ENCODE measurements at places on chromosomes 6 and 20.

DNA sequence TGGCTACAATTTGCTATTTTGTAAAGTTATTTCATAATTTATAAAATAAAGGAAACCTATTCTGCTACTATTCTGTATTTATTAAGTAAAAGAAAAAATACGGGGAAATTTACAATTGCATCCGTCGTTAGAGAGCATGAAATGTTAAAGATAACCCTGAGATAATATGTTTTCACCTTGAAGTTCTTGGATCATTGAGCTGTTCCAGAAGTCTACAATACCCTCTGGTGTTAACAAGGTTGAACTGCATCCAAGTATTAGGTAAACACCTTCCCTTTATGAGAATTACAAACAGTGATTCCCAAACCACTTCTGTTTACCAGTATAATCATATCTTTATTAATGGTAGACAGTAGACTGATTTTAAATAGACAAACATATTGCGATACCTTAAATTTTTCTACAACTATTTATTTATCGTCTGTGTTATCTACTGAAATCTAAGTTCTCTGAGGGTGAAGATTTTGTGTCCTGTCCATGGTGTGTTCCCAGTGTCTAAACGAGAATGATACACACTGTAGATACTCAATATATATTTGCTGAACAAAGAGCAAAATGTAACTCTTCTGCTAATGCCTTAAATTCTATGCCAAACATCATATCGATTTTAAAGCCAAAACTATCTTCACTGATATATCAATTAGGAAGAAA, 28.2 kb downstream of the TBC1D32 start:
- DNase-seq, result no peak

DNA sequence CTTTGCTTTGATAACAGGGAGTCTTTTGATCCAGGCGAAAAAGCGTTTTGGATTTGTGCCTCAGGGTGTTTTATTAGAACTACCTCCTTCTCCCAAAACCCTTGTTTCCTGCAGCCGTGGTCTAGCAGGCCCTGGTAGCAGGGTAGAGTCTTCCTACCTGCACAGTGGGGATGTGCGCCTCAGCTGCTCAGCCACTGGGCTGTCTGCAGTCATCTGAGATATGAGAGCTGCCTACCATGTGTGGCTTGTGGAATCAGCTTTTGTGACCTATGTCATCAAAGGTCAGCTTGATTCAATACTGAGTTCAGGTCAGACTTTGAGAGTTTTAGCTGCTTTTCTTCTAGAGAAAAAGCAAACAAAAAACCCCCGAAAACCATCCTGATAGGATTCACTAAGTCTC, 279.5 kb downstream of the CLIC5 start:
- no peak for DNase-seq

DNA sequence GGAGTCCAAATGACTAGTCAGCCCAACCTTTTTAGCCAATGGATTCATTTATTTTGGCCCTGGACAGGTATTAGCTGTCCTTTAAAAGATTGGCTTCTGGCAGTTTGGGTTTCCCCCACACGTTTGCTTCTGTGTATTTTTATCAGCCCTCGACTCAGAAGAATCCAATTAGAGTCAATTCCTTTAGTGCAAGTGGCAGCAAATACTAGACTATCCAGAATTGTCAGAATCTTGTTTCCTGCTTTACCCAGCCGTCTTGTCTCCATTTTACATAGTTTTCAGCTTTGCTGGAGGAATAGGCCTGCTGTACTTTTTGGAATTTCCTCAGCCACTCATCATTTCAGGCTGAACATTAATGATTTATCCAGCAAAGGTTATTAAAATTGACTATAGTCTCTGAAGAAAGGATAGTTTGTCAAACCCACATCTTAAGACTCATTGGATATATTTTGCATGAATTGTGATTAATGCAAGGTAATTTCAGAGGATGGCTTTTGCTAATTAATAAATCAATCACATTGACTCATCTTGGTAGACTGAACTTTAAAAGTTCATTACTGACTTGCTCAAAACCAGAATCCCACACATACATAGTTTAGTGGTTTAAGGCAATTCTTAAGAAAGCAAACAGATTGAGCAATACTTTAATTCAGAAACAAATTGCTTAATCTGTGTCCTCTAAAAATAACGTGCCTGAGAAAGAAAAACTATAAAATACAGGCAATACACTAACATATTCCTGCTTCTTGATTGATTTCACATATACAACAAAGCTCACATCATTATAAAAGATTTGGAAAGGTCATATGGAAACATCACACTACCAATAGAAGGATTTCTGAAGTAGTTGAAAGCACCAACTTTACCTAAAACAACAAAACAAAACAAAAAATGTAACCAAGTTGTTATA, 62.9 kb upstream of the ZNF217 start:
- no peak for DNase-seq

DNA sequence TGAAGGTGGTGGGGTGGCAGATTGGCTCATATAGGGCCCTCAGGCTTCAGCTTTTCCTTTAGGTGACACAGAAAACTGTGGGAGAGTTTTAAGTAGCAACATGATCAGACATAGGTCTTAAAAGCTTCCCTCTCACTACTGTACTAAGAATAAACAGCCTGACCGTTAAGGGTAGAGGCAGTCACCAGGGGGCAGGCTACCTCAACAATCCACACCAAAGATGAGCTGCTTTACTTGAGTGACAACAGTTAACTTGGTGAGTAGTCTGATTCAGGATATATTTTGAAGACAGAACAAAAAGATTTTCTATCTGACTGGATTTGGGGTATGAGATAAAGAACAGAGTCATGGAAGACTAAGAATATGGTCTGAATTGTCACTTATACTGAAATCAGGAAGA, 193.1 kb upstream of the SHLD1 start:
- DNase-seq, result peak; percentile 75

All from activated T-cell treated with anti-CD3 and anti-CD28 coated beads, Interleukin-2, amount 50 U/mL, for 48 hours (primary cell).